Right ventricle myocardium inferior (tissue), 1 donor: ENCODE measurements at places on chromosomes 11 and 22.

GRCh38 chr11:118998388-118998717, 415 bp downstream of the CENATAC start:
- no peak for DNase-seq

- DNase-seq, result peak; percentile 74
These were observed 44.8 kb downstream of the SMIM38 start for GRCh38 chr11:69200331-69201065.

DNA sequence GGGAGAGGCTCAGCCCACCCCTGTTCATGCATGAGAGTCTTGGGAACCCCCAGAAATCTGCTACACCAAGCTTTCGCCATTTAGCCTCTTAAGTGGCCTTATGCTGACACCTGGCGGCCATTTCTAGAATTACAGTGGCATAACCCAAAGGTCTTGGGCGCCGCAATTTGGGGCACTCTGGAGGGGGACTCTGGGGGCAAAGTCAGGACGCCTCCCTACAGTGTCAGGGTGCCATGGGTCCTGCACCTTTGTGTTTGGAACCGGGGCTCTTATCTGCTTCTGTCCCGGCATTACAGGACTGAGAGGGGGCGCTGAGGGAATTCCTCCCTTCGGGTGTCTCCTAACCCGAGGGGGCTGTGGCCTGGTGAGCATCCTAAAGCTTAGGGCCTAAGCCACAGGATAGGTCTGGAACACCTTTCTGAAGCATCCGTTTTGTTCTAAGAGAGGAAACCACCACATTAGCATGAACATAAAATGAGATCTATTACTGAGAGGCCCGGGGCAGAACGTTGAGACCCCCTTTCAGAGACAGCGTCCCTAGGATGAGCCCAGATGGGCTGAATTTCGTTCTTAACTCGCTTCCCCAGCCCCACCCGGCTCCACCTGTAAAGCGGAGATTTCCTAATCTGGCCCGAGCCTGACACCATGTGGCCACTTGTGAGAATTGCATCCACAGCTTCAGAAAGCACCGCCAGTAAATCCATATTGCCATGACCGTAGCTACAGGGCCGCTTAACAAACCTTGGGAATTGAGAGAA, 9.3 kb downstream of the INS start:
- DNase-seq, result no peak

- no peak for DNase-seq
These were observed at the start of gene CARNS1 for GRCh38 chr11:67415501-67416304. Gene CARNS1 (plus strand): TSS chr11:67415678. CDS start chr11:67416200, 522 bp downstream.

DNA sequence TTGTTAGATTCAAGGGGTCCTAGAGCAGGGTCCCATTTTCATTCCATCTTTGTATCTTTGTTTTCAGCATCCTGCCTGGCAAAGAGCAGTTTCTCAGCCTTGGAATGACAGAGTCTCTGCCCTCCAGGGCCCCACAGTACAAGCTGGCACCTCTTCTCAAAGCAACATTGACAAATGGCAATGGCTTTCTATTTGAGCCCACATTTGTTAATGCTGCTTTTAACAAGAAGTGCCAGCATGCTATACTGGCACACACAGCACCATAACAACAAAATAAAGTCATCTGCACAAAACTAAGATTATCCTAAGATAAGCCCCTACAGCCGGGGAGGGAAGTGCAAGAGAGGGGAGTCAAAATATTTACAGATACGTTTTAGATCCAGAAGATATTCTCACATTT, 309.7 kb upstream of the C11orf87 start:
- no peak for DNase-seq

DNA sequence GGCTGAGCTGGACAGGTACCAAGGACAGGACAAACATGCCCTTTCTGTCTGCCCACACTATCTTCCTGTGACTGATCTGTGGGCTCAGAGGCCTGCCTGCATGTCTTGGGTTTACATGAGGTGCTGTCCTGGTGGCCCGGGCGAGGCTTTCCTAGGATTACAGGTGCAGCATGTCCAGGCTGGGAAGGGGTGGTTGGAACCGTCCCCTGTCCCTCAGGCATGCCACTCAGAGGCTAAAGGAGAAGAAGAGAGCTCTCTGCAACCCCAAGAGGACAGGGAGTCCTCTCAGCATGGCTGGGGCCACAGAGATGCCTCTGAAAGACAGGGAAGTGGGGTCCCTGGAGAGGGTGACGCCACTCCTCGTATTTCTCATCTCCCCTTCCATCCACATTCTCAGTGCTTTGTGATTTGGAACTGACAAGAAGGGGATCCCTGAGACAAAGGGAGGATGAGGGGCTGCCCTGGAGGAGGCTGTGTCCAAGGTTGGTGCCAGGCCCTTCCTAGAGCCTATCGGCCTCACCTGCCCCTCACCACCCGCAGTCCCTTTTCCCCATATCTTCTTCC, 64.6 kb upstream of the LMO1 start:
- DNase-seq, result peak; percentile 40

- no peak for DNase-seq
These were observed 239.5 kb upstream of the SORL1-AS1 start for GRCh38 chr11:121692236-121692635.

DNA sequence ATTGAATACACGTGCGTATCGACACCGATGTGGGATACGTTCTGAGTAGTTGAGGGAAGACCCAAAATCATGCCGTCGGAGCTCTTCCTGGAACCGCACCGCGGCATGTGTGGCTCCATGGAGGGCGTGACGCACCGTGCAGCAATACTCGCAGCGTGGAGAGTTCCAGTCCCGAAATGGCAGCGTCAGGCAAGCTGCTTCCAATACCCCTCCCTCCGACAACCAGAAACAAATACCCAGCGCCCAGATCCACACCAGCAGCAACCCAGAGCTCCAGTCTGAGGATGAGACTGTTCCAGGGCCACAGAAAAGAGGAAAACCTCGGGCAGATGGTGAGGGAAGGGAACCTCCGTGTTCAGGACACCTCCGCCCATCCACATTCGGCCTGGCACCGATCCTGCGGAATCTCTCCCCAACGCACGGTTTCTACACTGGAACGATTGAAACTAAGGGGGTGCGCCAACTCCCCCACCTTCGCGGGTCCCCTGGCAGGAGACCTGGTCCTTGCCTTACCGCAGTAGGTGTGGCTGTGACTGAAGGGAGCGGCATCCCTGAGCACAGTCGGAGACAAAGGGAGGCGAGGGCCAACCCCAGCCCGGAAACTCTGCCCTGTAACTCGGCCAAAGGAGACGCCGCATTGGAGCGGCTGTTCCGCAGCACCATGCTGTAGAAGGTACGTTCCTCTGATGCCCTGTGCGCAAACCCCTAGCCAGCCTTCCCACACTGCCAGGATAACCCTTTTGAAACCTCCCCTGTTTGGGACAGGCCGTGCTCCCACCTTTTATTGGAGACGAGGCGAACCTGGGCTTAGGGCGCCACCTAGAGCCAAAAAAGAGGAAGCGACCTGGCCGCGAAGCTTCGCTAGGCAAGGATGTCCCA, 28.2 kb downstream of the DBX1 start:
- peak; percentile 82 for DNase-seq

DNA sequence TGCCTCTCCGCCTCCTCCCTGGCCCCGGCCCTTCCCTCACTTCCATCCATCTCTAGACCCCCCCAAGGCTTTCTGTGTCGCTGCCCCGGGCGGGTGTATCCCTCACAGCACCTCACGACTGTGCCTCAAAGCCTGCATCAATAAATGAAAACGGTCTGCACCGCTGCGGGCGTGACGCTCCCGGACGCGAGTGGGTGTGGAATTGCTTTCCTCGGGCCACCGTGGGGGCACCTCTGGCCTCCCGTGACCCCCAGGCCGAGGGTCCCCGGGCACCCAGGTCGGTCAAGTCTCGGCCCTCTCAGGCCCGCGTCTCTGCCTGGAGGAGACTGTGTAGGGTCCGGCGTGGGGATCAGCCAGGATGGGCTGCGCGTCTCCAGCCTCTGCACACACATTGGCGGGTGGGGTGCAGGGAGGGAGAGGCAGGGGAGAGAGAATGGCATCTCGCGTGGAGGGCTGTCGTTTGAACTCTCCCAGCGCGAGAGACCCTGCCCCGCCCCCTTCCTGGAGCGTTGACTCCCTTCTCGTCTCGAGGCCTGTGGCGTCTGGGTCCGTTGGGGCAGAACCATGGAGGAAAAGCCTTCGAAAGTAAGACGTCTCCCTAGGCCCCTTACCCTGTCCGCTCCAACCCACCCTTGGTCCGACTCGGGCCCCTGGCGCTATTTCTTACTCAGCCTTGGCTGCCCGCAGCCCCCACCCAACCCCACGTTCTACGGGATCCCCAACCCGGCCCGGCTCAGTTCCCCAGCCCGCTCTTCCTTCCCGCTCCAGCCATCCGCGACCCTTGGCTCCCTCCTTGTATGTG, at the start of gene CATSPERZ:
Gene CATSPERZ, plus strand, starts transcription at position 512 of the 802 bp plus-strand sequence. Its CDS starts 53 bp downstream, at position 565.
- peak; percentile 60 for DNase-seq

GRCh38 chr11:120025606-120026335, 112.1 kb downstream of the TRIM29 start:
- DNase-seq, result no peak

GRCh38 chr11:20840341-20840740, 171.0 kb downstream of the NELL1 start:
- no peak for DNase-seq

GRCh38 chr11:66848671-66849500, 5.6 kb downstream of the RCE1 start:
- DNase-seq, result no peak

- no peak for DNase-seq
These were observed 151.4 kb downstream of the FBXO7 start for GRCh38 chr22:32625985-32626384.

DNA sequence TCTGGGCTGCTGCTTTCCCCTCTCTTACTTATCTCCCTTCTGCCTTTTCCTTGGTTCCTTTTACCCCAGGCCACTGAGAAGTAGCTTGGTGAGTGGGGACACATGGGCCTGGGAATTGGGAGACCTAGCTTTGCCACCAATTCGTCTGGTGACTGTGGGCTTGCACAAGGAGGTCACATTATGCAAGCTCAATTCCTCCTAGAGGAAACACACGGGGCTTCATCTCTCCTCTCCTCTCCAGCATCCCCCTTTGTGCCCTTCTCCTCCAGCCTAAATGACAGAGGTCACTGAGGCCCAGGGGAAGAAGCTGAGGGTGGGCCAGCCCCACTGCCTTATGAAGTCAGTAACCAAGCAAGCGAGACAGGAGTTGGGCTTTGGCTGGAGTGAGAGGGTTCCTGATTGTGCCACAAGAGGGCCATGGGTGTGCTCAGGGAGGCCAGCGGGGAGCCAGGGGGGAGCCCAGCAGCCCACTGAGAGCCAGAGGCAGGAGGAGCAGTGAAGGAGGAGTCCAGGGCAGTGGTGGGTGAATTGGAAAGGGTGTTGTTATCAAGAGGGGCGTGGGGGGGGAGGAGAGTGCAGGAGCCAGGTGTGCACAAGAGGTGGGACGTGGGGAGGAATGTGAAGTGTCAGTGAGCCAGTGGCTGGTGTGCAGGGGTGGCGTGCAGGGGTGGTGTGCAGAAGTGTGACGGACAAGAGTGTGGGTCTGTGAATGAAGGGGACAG, 2.0 kb downstream of the CLCF1 start:
- no peak for DNase-seq

DNA sequence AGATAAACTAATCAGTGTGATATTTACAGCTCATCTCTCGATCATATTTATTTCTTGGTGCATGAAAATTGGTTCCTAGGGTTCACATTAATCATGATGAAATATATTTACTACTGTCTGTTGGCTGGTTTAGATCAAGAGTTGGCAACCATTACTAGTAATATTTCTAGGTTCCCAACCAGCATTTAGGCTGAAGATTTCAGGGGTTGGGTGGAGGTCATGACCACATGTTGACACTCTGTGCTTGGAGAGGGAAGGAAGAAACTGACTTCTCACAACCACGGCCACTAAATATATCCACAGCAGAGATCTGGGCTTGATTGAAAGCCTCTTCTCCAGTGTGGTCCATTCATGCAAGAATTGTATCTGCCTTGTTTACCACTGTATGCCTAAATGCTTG, 87.9 kb downstream of the ALX4 start:
- DNase-seq, result no peak

- DNase-seq, result no peak
These were observed 27.3 kb downstream of the BCL2L13 start for GRCh38 chr22:17665854-17666253.

DNA sequence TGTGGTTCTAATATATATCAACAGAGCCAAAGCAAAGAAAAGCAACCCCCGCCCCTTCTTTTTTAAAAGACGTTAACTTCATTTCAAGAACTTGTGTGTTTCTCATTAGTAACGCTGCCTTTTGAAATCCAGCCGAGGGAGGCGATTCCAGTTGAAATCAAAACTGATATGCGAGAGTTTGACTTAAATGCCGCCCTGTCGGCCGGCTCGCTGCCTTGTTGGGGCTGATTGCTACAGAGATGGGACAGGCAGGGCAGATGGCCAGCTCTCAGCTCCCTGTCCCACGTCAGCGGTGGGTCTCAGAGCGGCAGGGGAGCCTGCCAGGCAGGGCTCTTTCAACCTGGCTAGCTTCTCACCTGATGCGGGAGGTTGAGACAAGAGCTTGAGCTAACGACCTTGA, 51.9 kb upstream of the ALX4 start:
- no peak for DNase-seq

GRCh38 chr22:45204241-45204640, 36.5 kb downstream of the KIAA0930 start:
- DNase-seq, result no peak

- no peak for DNase-seq
These were observed 3.2 kb upstream of the STK33 start for GRCh38 chr11:8597182-8597581.

GRCh38 chr11:62602141-62603071, 741 bp upstream of the MTA2 start:
- peak; percentile 83 for DNase-seq

DNA sequence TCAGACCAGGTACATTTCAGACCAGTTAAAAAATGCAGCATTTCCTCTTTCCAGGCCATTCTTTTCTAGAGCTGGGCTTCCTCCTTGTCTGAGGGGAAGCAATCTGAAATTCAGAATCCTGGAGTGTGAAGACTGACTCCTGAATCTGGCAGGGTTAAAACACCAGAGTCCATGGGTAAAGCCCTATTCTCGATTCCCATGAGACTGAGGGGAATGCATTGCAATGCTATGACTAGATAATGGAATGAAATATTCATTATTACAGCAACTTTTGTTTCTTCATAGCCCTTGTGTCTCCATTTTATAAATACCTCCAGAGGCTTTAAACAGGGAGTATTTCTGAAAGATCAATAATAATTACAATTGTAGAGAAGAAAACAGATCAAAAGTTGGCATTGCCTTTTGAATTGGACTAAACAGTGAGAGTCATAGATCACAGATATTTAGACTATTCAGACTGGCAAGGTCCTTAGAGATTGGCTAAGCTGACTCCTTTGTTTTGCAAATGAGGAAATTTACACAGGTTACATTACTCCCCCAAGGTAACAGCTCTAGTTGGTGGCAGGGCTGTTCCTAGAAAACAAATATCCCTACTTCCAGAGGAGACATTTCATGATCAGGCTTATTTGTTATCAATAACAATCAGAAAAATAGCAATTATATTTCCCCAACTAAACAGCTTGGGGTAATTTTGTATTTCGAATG, 632.6 kb upstream of the KIRREL3 start:
- DNase-seq, result no peak

GRCh38 chr22:22507743-22508273, 734 bp downstream of the ZNF280B start:
- no peak for DNase-seq

- DNase-seq, result peak; percentile 82
These were observed 25.7 kb upstream of the CDC42EP2 start for GRCh38 chr11:65288706-65289536.
